ENCODE measurements at places on chromosomes 11 and 22.

- DNase-seq, result no peak
Measured at GRCh38 chr22:21047035-21047661, 1.4 kb downstream of the LRRC74B start.

DNA sequence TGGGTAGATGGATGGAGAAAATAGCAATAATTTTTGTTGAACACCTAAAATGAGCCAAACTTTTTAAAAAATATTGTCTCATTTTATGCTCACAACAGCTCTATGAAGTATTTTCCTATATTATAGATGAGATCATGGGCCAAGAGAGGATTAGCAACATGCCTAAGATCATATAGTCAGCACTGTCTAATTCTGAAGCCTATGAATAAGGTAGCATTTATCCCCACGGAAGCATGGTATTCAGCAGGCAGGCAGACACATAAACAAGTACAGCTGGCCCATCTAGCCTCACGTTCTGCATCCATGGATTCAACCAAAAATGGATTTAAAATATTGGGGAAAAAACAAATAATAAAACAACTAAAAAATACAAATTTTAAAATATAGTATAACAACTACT lies 21.9 kb upstream of the RAB30 start:
- no peak for DNase-seq

DNA sequence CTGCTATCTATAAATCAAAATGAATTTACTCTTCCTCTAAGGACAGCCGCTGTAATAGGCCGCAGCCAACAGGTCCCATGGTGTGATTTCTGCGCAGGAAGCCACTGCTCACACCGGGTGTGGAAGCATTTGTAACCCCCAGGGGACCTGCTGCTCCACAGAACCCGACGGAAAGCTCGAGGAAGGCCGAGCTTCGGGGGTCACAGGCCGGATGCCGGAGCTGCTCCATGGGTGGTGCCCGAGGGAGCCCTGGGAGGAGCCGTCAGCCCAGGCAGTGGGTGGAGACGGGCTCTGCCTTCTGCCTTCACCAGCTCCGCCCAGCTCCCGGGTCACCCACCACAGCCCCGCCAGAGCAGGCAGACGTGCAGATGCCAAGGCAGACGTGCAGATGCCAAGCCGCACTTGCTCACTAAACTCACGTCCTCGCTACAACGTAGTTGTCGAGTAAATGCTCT lies 63.5 kb downstream of the BRD1 start:
- no peak for DNase-seq

DNA sequence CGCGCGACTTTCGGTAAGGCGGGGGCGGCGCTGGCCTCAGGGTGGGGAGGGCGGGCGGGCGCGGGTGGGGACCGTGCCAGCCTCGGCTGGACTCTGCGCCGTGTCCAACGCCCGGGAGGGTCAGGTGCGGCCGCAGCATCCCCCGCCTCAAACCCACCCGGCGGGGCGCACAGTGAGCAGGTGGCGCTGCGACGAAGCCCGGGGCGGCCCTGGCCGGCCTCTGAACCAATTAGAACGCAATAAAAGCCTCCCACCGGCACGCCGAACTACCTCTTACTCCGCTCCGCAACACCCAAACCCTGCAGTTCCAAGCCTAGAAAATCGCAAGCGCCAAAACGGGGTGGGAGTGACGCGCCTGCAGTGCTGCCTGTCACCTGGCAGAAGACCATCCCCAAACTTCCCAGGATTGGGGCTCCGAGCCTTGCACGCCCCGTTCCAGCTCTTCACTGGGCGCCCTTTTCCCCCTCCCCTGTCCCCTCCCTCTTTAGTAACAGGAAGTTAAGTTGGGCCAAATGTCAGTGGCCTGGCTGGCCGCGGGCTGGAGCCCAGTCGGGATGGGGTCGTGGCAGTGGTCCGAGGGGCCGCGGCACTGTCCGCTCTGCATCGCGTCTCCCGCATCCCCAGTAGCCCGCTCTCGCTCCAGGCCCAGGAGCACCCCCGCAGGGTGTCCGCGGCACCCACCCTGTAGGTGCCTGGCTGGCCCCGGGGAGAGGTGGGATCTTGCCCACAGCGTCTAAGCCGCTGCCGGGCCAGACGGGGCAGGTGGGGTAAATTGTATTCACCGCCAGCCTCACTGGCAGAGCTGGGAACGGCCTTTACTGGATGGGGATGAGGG lies 541 bp downstream of the MICAL2 start:
- DNase-seq, result peak; percentile 38

GRCh38 chr11:61037441-61038093 lies 64.7 kb upstream of the CD5 start:
- DNase-seq, result no peak

DNA sequence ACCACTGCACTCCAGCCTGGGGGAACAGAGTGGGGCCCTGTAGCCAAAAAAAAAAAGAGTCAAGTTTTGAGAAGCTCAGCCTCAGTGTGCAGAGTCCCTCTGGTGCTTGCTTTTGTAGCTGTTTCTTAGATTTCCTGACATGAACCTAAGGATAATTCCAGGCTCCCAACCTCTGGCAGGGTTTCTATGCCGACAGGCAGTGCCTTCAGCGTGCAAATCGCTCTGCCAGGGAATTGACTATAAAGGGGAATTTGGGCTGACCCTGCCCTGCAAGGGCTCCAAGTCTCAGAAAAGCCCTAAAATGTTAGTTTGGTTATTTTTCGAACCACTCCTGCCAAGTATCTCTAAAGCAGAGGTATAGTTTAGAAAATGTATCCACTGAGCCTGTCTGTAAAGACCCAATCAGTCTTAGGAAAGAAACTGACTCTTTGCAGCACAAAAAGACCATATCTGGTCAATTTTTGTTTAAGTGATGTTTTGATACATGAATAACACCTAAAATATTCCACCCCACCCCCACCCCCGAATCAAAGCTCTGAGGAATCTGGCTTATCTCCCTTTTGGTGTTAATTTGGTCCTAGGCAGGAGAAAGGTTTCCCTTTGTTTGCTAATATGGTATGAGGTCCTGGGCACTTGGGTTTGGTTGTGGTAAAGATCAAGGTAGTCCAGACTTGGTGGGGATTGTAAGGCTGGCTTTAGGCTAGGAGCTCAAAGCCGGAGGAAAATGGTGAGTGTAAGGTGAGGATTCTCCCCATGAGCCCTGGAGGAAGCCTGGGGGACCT lies 49.7 kb downstream of the ANO1 start:
- DNase-seq, result no peak

DNA sequence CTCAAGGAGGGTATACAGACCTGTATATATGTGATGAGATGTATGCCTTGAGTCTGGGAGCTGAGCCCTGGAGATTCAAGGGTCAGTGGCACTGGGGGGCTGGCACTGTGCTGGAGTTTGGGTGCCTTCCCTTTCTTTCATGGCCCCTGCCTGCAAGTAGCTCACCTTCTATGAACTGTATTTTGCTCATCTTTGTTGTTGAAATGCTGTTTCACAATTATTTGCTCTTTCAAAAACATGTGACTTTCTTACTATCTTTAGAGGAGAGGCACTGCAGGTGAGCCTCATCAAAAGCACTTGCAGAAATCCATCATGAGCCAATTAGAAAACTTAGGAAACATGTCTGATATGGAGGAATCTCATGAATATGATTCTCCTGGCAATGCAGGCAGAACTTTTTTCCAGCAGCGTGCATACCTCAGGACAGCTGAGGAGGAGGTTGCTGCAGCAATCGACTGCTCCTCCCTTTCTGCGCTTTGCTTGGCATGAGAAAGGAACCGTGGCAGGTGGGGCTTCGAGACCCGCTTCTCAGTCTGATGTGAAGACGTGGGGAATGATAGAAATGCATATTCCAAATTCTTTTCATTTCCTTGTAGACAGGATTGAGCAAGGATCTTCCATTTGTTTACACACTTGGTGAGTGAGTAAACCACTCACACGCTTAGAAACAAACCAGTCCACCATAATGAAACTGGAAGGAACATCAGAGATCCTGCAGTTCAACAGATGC lies 178.4 kb upstream of the E2F8 start:
- DNase-seq, result no peak

- DNase-seq, result no peak
Measured at GRCh38 chr11:35165423-35166368, 26.7 kb downstream of the CD44 start.

- no peak for DNase-seq
Measured at GRCh38 chr11:69253028-69253427, 40.9 kb upstream of the MYEOV start.

DNA sequence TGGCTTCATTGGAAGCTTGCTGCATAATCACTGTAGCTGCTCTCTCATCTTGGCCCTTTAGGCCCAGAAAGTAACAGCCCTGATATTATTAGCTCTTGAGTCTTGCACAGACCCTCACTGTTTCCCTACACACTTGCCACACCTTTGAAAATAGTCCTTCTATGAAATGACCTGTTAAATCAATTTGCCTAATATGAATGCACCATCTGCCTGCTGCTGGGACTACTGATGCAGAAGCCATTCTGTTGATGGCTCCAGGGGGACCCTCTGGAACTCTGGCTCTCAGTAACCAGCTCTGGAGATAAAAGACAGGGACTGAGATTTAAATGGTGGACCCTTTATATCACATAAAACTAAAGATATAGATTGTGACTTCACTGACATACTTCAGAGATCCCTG lies 14.7 kb upstream of the AMPD3 start:
- no peak for DNase-seq

GRCh38 chr11:129937592-129938238 lies 42.3 kb upstream of the NFRKB start:
- no peak for DNase-seq

- DNase-seq, result no peak
Measured at GRCh38 chr11:116461789-116462188, 311.0 kb downstream of the BUD13 start.

- DNase-seq, result no peak
Measured at GRCh38 chr11:67177399-67178281, 58.6 kb downstream of the KDM2A start.

DNA sequence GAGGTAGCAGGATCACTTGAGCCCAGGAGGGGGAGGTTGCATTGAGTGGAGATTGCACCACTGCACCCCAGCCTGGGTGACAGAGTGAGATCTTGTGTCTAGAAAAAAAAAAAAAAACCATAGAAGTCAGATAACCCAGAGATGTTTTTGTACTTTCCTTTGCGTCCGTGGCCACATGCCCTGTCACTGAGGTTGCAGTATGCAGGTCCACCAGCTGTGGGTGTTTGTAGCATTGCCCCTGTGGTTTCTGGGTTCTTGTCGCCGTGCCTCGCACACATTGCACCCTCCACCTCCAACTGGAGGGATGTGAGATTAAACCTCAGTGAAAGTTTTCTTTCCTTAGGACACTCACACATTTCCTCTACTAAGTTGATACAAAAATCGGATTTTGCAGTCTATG lies 70.3 kb downstream of the TNRC6B start:
- DNase-seq, result no peak

DNA sequence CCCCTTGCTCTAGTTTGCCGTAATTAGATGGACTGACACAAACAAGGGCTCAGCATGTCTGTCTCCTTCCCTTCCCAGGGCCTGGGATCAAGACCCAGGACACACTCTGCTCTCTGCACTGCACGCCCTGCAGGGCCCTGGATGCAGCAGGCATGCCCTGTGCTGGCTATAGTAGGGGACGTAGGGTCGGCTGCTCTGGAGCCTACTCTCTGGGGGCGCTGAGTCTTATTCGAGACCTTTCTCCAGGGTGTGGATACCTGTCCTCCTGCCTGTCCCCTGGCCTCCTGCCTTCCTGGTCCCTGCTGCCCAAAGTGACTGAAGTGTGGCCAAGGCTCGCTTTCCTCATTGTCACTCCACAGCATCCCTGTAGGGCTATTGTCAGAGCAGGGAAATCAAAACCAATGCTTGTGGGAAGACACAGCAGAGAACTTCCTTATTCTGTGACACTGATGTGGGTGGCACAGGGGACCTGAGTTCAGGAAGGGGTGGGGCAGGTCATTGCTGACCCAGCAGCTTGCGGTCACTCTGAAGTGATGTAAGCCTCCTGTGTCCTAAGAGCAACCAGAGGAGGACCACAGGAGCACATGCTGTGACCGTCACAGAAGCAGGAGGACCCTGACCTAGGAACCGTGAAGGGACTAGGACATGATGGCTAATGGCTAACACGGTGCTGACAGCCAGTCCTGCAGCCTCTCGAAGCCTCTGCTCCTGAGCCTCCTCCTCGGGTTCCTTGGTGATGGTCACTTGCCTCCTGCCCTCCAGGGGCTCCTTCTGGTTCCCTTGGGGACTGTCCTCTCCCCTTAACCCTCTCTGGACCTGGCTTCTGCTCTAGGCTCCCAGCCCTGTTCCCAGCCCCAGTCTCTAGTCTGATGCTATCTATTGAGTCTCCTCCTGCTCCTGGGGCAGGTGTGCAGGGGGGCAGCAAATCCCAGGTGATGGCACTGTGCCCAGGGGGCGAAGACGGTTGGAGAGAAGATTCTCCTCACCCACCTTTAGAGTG lies 10.3 kb downstream of the APOBEC3A start:
- no peak for DNase-seq

DNA sequence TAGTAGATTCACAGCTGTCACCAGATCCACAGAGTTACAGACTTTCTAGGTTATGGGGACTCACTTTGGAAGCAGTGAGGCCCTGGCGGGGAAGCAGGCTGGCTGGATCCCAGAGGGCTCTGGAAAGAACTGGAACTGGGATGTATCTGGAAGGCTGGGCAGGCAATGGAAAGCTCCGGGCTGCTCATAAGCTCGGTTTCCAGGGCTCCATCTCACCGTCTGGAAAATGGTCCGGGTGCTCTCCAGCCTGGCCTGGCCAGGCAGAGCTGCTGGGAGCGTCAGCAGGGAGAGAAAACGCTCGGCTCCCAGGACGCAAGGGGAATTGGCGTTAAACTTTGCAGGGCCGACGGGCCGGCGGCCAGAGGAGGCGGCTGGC lies 335 bp upstream of the SEZ6L start:
- DNase-seq, result peak; percentile 58

DNA sequence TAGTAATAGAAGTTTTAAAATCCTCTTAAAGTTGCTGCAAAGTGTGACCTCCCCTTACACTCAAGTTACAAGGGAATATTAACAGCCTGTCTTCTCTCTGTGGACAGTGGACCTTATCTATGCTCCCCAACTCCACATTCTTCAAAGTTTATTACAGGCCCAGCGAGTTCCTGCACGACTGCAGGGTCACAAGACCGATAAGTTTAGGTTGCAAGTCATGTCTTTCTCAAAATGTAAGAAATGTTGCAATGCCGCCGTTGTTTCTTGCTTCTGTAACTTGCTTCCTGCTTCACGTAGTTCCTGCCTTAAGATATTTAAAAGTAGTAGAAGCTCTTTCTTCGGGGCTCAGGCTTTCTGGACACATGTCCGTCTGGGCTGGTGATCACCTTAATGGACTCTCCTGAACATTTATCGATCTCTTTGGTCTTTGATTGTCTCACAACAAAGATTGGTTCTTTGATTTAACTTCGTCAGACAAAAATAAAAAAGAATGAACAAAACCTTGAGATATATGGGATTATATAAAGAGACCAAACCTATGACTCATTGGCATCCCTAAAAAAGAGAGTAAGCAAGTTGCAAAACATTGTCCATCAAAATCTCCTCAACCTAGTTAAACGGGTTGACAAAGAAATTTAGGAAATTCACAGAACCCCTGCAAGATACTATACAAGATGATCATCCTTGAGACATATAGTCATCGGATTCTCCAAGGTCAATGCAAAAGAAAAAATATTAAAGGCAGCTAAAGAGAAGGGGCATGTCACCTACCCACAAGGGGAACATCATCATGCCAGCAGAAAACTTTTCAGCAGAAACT lies 45.4 kb upstream of the GLYAT start:
- no peak for DNase-seq
